NCI-H1092 treated with DMSO at 0.1 percent for 48 hours (cell line): ENCODE measurements at places on chromosomes 12 and 14.

DNA sequence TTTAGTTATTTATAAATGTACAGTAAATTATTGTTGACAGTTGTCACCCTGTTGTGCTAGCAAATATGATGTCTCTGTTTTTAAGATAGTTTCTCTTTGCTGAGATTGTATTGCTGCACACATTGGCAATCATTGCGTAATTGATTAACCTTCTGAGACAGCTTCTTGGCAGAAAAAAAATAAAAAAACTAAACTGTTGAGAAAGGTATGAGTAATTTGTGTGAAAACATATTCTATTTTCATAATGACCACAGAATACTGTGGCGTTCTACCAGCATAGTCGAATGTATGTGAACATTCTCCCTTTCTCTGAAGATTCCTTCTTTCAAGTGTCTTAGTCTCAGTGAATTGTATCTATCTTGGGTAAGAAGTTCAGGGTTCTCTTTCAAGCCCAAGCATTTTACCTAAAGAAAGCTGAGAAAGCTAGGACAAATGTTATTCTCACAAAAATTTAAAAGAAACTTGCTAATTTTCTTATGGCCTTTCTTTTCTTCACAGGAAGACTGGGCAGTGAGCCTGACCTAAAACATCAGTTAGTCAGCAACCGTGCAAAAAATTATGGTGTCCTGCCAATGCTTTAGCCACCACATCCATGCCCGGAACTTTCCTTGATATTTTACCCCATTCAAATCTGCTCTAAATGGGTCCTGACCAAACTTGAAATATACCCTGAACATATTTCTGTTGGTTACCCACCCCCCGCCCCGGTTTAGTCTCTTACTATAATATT lies 69.0 kb upstream of the REP15 start:
- DNase-seq = no peak

GRCh38 chr14:21543963-21544362 lies 17.8 kb upstream of the SALL2 start:
- DNase-seq = peak; percentile 48

DNA sequence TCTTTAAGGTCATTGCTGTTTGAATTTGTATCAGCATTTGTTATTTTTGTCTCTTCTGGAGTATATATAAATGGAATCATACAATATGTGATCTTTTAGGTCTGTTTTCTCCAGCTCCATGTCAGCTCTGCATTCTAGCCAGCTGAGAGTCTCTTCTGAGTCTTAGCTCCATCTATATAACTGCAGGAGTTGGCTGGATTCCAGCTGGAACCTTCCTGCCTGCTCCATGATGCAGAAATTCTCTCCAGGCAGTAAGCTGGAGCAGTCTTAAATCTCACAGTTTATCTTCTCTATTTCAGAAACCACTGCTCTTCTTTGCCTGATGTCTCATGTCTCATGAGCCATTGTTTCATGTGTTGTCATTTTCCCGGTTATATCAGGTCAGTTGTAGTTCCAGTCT lies 827.6 kb downstream of the NRXN3 start:
- DNase-seq = peak; percentile 66

DNA sequence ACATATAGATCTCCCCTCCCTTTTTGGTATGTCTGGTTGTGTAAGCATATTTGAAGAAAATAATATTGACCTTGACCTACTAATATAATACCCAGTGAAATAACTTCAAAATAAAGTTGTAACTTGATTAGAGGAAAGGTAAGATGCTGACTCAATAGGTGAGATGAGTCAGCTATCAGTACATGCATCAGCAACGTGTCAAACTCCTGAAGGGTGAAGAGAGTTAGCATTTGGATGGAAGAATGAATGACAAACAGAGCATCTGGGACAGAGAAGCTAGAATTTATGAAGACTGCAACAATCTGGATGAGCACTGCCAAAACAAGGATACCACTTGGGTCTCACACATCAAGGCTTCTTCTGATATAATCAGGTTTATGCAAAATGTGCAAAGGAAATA lies 74.9 kb downstream of the PPP2R5E start:
- no peak for DNase-seq

GRCh38 chr14:22399776-22400175 lies 189.2 kb downstream of the DAD1 start:
- DNase-seq = no peak
